NCI-H1048 (cell line): ENCODE measurements at places on chromosomes 2 and 18.

DNA sequence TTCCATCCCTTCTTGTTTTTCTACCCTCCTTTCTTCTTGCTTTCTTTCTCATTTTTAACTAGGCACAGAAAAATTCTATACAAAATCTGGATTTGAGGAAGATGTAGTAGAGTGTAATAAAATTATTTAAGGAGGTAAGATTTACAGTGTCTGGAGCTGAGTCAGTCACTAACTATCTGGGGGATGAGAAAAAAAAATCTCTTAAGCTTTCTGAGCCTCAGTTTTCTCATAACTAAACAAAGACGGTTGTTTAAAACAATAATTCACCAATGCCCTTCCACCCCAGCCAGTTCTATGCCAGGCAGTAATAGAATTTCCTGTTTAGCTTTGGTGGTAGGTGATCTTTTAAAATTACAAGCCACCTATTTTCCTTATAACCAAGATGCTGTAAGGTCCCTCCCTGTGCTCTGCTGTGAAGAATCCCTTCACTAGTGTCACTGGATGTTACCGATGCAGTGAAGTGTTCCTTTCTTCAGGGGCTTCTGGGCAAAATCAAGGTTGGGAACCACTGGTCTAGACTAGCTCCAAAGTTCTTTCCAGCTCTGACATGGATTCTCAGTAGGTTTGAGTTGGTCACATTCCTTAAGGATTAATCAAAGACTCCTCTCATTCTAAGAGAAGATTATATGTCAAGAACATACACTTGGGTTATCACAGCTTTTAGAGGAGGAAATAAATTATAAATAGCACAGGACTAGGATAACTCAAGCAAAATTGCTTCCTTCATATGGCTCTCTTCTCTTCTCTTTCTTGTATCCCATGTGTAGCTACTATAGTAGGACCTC lies 289.0 kb downstream of the CDH2 start:
- no peak for DNase-seq

GRCh38 chr2:75328156-75328555 lies 128.8 kb upstream of the TACR1 start:
- DNase-seq, result no peak

- DNase-seq, result no peak
These were observed 61.8 kb downstream of the FMNL2 start for GRCh38 chr2:152396763-152397162.

DNA sequence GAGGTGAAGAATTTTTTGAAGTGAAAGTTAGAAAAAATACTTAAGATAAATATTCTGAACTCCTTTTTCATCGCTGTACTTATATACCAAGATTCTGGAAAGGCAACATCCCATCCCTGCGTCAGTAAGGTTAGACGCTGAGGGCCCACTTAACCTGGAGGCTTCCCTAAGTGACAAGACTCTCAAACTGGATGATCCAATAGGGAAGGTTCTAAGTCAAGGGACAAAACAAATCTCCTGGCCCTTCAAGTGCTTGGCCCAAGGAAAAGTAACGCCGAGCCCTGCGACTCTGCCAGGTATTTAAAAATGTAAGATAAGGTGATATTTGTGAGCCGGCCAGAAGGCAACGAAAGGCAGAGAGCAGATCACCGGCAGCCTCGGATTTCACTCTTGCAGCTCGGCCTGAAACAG lies 1.3 kb downstream of the STK39 start:
- no peak for DNase-seq

- DNase-seq, result no peak
These were observed 289.3 kb upstream of the HS6ST1 start for GRCh38 chr2:128607911-128608506.

DNA sequence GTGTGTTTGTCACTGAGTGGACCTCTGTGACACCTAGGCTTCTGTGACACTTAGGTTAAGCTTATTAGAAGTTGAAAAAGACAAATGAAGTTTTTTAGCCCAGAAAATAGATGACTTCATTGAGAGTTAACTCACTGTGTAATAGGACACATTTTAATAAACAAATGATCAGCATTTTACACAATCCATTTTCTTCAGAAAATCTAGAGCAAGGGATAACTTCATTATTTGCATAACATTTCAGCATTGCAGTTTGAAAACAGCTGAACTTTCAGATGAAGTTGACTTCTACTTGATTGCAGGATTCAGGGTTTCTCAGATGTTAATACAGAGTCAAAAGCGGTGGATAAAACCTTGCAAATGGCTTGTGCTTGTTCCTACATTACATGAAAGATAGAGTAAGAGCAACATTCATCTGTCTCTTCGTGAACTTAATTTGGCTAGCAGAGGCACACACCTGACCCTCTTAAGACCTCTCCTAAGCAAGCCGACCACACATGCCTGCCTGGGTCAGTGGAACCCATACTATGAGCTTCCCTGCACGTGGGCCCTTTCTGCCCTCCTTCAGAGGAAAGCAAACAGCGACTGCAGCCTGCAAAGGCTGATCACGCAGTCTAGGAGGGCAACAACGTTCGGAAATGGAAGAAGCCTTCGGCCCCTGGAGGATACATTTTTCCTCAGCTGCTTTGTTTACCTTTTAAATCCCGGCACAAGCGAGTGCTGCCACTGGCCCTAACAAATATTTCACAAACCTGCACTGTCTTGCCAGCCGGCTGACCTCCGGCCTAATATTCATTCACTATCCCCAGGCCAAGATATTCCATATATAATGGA lies 16.6 kb downstream of the ITGB1BP1 start:
- DNase-seq, result no peak

DNA sequence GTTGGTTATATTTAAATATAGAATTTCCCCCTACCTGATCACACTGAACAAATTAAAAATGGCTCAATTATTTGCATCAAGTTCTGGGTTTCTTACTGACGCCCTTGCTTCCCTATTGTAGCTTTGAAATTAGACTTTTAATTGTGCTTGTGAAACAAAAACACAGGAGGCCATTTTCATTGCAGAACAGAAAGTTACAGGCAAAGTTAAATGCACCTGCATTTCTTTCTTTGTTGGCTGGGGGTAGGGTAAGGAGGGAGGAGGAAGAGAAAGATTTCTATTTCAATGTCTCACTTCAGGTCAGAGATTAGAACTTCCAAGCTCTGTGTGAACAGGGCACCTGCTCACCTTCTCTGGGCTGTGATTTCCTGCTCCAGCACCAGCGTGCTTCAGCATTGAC lies 199.6 kb downstream of the BCL11A start:
- DNase-seq, result no peak

GRCh38 chr2:208579678-208580077 lies 173.1 kb downstream of the PTH2R start:
- no peak for DNase-seq

- DNase-seq, result no peak
These were observed 250.9 kb downstream of the IRS1 start for GRCh38 chr2:226548732-226549131.

DNA sequence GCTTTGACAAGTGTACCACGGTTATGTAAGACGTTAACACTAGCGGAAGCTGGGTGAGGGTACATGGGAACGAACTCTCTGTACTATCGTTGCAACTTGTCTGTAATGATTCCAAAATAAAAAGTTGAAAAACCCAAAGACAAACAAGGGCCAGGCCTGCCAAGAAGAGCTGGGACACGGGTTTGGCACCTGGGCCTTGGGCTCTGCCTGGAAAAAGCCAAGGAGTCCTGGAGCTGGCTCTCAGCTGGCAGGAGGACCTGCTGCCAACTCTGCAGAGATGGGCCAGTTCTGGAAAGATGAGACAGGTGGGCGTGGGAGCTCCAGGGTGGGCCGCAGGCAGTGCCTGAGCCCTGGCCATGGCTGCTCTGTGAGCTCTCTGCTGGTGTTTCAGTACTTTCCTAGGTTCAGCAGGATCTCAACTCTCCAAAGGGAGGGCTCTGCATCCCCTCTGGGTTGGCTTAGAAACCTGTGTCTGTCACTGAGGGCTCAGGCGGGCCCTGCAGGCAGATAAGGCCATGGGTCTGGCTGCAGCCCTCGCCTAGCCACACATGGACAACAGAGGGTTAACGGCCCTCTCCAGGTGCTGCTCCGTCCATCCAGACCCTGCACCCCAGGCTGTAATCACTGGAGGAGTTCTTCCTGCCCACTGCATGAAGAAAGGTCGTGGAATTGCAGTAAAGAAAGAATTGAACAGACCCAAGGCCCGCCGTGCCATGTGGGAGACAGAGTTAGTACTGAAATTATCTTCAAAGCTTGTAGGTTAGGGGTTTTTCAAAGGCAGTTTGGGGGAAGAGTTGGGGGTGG lies 89.9 kb downstream of the RHOB start:
- no peak for DNase-seq

- no peak for DNase-seq
These were observed 669.7 kb downstream of the TDRD15 start for GRCh38 chr2:21793461-21793860.

DNA sequence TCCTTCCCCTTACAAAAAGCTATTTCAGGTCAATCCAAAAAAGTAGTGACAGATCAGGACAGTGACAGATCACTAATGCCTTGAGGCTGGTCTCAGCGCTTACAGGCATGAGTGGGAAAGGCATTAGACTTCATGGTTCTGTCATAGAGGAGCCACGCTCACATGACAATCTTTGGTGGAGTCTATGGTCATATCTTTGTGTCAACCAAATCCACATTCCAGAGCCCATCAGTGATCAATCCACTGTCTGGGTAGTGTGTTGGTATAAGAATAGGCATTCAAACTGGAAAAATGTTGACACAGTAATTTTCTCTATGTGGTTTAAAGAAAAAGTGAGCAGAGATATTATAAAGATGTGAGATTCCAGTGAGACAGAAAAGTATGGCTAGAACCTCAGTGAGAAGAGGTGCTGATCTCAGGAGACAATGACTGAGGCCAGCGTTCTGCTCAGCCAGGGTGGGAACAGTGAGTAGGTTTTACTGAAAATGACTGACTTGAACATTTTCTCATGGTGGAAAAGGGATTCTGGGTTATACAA lies 215.0 kb downstream of the IRS1 start:
- DNase-seq, result no peak

DNA sequence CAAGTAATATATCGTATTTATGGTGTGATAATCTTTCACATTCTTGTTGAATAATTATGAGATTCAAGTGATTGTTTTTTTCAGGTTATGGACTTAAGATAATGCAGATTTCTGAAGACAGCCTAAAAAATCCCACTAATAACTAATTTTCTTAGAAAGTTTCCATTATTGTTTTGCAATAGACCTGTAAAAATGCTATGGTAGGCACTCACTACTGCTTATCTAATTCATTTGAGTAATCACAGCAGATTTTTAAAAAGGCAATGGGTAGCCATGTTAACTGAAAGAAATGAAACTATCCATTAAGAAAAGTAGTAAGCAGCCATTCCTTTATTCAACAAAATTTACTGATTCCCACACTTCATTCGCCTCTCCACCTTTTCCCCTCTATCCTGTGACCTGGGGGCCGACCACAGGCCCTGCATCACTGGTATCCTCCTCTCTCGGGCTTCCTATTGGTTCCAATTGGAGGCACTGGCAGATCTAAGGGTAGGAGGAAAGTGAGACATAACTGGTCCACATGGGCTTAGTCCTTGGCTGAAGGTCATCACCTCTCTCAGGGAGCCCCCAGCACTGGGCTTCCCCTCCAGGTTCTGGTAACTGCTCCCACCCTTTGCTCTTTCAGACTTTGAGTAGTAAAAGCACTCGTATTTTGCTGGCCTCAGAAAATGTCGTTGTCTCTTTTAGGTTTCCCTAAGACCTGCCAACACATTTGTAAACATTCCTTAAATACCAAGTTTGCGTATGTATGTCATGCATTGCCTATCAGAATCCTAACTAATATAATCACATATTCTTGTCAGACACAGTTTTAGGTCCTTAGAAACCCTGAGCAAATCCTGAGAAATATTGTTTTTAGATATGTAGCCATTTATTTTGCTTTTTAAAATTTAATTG lies 18.5 kb downstream of the RBMS1 start:
- DNase-seq, result no peak

DNA sequence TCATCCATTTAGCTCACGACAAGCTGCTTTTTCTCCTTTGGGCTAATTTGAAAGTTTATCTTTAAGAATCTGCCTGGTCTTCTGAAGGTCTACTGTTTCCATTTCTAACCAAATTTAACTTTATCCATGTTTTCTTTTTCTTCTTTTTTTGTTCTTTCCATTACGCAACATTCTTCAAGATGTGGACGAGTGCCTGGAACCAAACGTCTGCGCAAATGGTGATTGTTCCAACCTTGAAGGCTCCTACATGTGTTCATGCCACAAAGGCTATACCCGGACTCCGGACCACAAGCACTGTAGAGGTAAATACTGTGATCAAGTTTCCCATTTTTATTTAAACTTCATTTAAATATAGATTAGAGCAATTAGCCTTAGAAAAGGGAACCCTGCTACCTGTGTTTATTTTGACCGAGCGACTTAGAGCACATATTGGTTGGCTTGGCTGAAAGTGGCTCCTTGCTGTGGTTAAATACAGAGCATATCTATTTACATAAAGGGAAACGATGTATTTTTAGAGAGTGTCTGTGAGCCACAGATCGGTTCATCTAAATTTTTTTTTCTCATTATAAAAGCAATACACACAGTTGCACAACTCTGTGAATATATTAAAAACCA lies 183.4 kb upstream of the RASGRP3 start:
- DNase-seq, result no peak

- DNase-seq, result no peak
These were observed 24.7 kb upstream of the MBP start for GRCh38 chr18:77157312-77157711.
